CD8-positive, alpha-beta memory T cell (primary cell): ENCODE measurements at places on chromosomes 5 and 9. TPM values are rescaled to one million over a fixed set of nuclear protein-coding genes. Genes with fewer than 3 reads are reported as not detected.

AGXT2 gene
- not detected for total RNA-seq

- no peak for DNase-seq
- no peaks in the 10 kb centered on the region for H3K36me3 ChIP-seq
- H3K27ac ChIP-seq: no peak overlapping the region
- H3K27me3 ChIP-seq: no peaks in the 10 kb centered on the region
These were observed 104.0 kb downstream of the EBF1 start for GRCh38 chr5:158995694-158996173.

GRCh38 chr5:139960723-139961383, 82.2 kb downstream of the NRG2 start:
- H3K27me3 ChIP-seq: no peaks in the 10 kb centered on the region
- no peaks in the 10 kb centered on the region for H3K36me3 ChIP-seq
- no peak overlapping the region for H3K27ac ChIP-seq
- no peaks in the 10 kb centered on the region for H3K4me1 ChIP-seq
- DNase-seq: no peak
- H3K4me3 ChIP-seq: no peak overlapping the region

- H3K27ac ChIP-seq: no peak overlapping the region
- H3K4me1 ChIP-seq: no peaks in the 10 kb centered on the region
- DNase-seq: no peak
These were observed 92.8 kb upstream of the CAST start for GRCh38 chr5:96569332-96569731.

DNA sequence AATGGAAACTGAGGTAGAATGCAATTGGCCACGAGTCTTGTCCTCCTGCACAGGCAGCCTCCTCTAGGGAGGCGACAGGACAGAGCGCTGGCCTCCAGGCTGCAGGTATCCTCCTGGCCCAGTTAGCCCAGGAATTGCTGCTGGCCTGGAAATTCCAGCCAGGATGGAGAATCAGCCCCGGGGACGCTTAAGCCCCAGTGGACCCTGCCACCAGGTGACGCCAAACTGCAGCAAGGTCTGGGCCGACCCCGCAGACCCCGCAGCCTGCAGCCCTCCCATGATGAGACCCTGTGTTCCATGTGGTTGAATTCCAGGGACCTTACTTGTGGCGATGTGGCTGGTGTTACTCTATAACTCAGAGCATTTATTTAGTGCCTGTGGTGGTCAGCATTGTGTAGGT, 7.3 kb downstream of the CACFD1 start:
- H3K4me1 ChIP-seq: no peaks in the 10 kb centered on the region
- no peaks in the 10 kb centered on the region for H3K36me3 ChIP-seq
- H3K4me3 ChIP-seq: no peak overlapping the region
- no peaks in the 10 kb centered on the region for H3K27me3 ChIP-seq
- DNase-seq: no peak
